Naive thymus-derived CD8-positive, alpha-beta T cell (primary cell): ENCODE measurements at places on chromosomes 12 and 14. TPM values are rescaled to one million over a fixed set of nuclear protein-coding genes. Genes with fewer than 3 reads are reported as not detected.

Gene MYO1A
- total RNA-seq = 0.39 TPM

Gene IFNG-AS1
- 0.88 TPM for total RNA-seq

Gene KRT73
- 10.0 TPM for total RNA-seq

Gene CD27
- 150 TPM for total RNA-seq

Gene MYH7
- not detected for total RNA-seq

Gene TBX3
- total RNA-seq = not detected

Gene PPP1R36
- not detected for total RNA-seq

Gene IKBIP
- total RNA-seq = 8.5 TPM

Gene RIN3
- 146 TPM for total RNA-seq

Gene EPYC
- total RNA-seq = not detected

Gene DDN
- 0.14 TPM for total RNA-seq

Gene DYNLL1
- total RNA-seq = 57.8 TPM

Gene CEBPE
- 1.8 TPM for total RNA-seq

Gene P2RX7
- total RNA-seq = 4.5 TPM

Gene RD3L
- total RNA-seq = not detected

Gene SRSF9
- 157 TPM for total RNA-seq

Gene KANSL2
- 83.3 TPM for total RNA-seq

Gene TPPP2
- not detected for total RNA-seq

Gene KRT72
- total RNA-seq = 11.6 TPM

Gene KIAA0586
- total RNA-seq = 45.3 TPM

GRCh38 chr14:70707138-70708038 is 65.7 kb downstream of the TTC9 start:
- no peak for DNase-seq

DNA sequence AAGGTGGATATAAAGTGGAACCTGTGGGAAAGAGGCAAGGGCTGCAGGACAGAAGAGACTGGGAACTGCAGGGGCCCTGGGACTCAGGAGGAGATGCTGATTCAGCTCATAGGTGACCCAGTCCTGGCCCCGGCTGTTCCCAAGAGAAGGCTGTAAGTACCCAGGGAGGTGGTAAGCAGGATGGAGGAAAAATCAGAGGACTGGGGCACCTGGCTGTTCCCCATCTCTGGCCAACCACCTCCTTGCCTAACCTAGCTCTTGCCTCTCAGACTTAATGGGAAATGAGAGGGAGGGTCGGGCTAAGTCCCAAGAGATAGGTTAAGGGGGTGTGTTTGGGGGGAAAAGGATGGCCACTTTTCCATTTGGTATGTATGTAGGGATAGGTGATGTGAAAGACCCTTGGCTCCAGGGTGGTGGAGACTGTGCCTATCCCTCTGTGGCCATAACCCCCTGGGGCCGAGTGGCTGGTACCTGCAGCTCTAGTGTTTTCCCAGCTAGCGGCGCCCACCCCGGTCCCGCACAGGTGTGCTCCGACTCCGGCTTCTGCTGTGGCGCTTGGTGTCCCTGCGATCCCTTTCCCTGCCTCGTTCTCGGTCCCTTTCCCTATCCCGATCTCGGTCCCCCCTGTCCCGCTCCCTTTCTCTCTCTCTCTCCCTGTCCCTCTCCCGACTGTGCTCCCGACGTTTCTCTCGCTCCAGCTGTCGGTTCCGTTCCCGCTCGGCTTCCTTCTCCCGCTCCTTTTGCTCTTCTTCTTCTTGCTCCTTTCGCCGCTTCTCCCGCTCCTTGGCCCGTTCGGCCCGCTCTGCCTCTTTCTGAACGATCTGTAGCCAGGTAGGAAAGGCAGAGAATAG is 1.6 kb upstream of the CDH24 start:
- DNase-seq = no peak

- no peak for DNase-seq
Observed at GRCh38 chr12:71009430-71010142, 89.0 kb upstream of the PTPRR start.

DNA sequence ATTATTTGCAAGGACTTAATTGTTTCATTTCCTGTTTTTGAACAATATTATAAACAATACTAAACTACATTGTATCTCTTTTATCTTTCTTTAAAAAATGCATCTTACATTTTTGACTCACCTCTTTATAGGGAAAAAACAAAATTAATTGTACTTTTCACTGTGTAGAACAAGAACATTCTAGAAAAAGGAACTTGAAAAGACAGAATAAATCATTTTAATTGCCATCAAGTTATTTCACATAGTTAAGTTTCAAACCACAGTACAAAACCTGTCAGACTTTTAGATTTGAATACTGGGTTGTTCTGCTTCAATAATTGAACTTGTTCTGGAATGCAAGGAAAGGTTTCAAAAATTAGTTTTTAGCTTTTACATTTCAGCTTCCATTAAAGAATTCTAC is 50.0 kb downstream of the SLC38A6 start:
- no peak for DNase-seq

- DNase-seq = peak; percentile 5
Observed at GRCh38 chr12:8609061-8609570, 3.5 kb downstream of the AICDA start.

DNA sequence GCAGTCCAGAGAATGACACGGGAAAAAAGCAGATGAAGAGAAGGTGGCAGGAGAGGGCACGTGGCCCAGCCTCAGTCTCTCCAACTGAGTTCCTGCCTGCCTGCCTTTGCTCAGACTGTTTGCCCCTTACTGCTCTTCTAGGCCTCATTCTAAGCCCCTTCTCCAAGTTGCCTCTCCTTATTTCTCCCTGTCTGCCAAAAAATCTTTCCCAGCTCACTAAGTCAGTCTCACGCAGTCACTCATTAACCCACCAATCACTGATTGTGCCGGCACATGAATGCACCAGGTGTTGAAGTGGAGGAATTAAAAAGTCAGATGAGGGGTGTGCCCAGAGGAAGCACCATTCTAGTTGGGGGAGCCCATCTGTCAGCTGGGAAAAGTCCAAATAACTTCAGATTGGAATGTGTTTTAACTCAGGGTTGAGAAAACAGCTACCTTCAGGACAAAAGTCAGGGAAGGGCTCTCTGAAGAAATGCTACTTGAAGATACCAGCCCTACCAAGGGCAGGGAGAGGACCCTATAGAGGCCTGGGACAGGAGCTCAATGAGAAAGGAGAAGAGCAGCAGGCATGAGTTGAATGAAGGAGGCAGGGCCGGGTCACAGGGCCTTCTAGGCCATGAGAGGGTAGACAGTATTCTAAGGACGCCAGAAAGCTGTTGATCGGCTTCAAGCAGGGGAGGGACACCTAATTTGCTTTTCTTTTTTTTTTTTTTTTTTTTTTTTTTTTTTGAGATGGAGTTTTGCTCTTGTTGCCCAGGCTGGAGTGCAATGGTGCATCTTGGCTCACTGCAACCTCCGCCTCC is 40.9 kb downstream of the DAD1 start:
- no peak for DNase-seq

DNA sequence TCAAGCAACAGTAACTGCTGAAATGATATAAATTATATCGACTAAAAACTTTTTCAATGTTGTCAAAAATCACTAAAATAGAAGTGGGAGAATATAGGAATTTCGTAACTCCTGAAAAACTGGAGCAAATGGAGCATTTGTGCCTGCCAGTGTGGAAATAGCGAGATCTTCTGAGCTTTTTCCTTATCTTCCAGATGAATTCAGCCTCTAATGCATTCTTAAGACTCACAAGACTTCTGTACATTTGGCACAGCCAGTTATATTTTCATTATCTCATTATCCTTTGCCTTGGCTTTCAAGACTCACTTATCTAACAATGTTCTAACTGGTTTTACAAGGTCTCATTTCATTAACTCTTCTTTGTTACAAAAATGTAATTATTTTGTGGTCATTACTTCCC is 252.4 kb downstream of the GXYLT1 start:
- DNase-seq = no peak

- DNase-seq = peak; percentile 9
Observed at GRCh38 chr12:54658306-54659264, 10.4 kb upstream of the DCD start.

- DNase-seq = peak; percentile 67
Observed at GRCh38 chr14:105944632-105945610, 418.5 kb downstream of the TMEM121 start.

- no peak for DNase-seq
Observed at GRCh38 chr12:102992297-102992696, 34.8 kb downstream of the ASCL1 start.

- no peak for DNase-seq
Observed at GRCh38 chr12:71945121-71945520, 6.5 kb downstream of the TPH2 start.

DNA sequence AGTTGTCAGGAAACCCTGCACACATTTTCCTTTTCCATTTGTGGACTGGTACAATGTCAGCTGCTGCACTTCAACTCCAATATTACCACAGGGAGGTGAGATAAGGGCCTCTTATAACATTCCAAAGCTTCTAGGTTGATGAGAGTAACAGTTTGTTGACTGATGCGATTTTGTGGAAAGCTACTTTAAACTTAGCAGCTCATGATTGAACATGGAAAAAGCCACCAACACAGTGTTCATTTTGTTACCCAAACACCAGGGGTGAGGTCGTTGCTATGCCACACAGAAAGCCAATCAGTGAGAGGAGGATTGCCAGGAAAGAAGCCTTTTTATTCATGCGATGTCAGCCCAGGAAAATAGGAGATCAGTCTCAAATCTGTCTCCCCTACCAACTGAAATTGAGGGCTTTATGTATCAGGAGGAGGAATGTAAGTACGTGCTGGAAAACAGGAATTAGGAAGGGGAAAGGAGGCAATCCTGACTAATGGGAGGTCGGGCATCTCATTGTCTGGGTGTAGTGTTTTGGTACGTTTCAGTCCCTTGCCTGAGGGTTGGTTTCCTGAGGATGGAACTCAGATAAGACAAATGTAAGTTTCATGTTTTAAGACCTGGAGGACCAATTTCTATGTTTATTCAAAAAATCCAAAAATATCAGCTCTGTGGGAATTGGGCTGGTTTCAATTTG is 92.7 kb upstream of the PLEKHA5 start:
- DNase-seq = no peak

GRCh38 chr12:19904819-19905218 is 463.5 kb upstream of the PDE3A start:
- DNase-seq = no peak

DNA sequence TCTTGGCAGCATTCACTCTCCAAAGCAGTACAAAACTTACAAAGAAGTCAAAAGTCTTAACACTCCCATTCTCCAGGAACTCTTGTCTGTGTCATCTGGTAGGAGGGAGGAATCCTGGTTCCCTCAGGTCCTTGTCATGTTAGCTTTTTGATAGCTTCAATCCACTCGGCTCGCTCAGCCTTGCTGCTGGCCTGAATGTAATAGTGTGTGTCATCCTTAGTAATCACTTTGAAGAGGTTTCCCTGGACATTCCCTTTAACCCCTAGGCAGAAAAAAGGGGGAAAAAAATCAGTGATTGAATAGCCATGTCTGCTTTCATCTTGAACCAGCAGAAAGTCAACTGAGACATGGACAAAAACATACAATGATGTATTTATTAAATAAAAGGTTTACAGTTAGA is 24.8 kb downstream of the PLEK2 start:
- no peak for DNase-seq

DNA sequence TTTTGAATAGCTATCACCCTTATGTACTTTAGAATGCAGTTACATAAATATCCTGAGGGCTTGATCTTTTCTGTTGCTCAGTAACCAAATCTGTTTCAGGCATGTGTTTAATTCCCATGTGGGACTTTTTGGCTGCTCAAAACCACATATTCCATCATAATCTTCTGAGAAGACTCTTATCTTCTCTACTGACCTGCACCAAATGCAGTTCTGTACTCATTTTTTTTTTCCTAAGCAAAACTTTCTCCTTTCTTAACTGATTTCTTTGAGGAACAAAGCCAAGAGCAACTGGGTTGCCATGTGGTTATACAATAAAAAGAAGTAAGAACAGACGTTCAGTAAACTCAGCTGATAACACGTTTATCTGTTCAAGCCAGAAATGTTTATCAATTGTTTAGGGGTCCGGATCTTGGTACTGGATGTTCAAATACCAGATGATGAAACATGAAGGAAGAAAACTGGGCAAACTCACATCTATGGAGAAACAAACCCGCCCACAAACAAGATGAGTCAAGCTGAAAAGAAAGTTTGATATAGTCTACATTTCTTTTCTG is 50.1 kb downstream of the TMEM132C start:
- DNase-seq = no peak

DNA sequence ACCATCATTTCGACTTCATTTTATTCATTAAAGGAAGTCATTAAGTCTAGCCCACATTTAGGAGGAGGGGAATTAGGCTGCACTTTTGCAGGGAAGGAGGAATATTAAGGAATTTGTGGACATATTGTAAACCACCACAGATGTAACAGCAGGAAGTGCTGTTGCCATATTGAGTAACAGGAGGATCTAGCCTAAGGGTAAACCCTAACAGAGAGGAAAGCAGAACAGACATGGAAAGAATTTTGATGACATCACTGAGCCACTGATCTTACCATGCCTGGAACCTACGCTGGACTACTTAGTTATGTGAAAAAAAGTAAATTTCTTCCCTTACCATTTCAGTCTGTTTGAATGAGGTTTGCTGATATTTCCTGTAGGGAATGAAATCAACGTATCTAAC is 100.7 kb upstream of the ATF7IP start:
- DNase-seq = no peak

DNA sequence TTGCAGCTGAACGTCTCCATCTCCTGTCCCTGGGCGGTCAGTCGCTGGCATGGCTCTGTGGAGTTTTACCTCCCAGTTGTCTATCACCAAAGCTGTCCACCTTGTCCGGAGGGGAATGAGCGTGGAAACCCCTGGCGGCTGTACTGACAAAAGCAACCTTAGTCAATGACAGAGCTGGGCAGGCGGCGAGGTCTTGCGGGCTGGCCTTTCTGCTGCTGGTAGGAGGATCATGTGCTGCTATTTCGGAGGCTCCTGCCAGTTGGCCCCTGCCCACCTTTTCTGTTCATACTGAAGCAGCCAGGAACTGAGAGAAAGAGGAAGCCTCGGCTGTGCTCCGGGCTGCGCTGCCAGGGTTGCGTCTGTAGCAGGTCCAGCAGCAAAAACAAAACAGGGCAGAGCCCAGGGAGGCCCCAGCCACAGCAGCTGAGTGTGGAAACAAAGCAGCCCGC is 57.7 kb downstream of the HMGA2 start:
- DNase-seq = no peak

GRCh38 chr14:66009089-66009488 is 477.1 kb upstream of the CCDC196 start:
- DNase-seq = no peak

GRCh38 chr14:57085801-57086200 is 182.9 kb downstream of the EXOC5 start:
- no peak for DNase-seq

DNA sequence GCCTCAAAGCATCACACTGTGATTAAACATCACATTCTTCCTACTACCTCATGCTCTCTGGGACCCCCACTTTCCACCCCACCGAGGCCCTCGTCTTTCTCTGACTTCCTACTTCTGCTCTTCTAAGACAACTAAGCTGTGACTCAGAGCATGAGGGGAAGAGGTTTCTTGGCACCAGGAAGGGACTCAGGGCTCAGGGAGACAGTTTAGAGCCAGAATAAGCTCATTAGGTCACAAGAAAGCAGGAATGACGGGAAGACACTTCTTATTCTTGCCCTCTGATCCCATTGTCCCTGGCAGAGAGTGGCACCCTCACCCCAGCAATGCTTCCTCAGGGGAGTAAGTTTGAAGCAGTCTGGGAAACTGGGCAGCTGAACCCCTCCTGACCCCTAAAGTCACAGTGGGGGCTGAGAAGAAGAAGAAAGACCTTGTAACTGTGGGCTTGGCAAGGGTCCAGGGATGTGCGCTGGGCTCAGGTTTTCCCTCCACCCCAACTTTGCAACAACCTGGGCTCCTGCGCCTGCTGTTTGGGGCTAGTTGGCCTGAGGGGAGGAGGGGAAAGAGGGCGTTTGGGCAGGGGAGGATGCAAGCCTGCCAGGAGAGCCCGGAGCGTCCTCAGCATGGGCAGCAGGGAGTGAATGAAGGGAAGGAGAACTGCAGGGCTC is 64.6 kb upstream of the ACTN1 start:
- DNase-seq = no peak

GRCh38 chr14:69093631-69094421 is 59.1 kb downstream of the DCAF5 start:
- no peak for DNase-seq
